ENCODE measurements at places on chromosomes 3 and 15.

GRCh38 chr15:35679186-35679585 lies 133.2 kb upstream of the DPH6 start:
- DNase-seq = no peak

DNA sequence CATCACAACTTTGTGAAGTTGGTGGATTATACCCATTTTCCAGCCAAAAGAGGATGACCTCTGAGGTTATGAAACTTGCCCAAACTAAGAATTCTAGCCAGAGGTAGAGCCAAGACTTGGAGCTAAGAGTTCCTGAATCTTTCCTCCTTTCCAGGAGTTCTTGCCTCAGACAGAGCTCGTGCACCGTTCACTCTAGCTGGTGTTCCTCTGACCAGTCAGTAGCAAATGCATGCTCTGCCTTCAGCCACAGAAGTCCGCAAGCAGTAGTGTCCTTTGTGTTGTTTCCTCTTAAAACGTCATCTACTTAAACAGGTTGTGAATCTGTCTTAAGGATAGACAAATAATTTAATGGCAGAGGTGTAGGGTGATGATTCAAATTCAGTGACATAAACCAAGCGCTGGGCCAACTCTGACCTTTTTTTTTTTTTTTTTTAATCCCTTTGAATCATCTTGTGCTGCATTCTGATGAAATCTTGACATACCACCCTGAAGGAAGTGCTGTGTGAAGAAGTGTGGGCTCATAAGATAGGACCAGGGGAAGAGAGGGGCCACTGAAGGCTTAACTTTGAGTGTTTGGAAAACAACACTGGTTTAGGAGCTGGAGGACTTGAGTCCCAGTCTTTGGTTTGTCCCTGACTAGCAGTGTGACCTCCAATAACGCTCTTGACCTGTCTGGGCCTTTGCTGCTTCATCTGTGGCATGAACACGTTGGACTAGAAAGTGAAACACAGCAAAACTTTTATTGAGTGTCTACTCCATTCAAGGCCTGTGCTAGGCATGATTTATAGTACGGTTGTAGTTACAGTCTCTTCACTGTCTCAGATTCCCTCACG lies 53.4 kb downstream of the ITPR1 start:
- DNase-seq = no peak

GRCh38 chr15:82655606-82656005 lies 8.4 kb upstream of the CPEB1 start:
- no peak for DNase-seq

- no peak for DNase-seq
Observed at GRCh38 chr15:75895731-75896130, 7.9 kb upstream of the FBXO22 start.

- DNase-seq = no peak
Observed at GRCh38 chr3:67599821-67600220, 54.6 kb downstream of the SUCLG2 start.

DNA sequence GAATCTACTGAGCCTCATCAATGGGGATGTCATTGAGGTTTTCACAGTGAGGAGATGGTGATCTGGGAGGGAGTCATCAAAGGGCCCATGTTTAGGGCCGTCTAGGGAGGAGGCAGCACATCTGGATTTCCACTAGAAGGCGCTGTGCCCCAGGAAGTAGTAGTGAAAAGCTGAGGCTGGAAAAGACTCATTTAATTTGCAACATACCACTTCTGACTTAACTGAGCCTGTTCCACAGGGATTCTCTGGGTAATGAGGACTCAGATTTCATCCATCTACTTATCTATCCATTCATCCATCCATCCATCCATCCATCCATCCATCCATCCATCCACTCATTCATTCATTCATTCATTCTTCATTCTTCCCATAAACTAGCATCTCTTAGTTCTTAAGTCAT lies 17.4 kb upstream of the SHF start:
- peak; percentile 29 for DNase-seq

Data from effector memory CD4-positive, alpha-beta T cell (primary cell).